ENCODE measurements at places on chromosomes 4 and X.

DNA sequence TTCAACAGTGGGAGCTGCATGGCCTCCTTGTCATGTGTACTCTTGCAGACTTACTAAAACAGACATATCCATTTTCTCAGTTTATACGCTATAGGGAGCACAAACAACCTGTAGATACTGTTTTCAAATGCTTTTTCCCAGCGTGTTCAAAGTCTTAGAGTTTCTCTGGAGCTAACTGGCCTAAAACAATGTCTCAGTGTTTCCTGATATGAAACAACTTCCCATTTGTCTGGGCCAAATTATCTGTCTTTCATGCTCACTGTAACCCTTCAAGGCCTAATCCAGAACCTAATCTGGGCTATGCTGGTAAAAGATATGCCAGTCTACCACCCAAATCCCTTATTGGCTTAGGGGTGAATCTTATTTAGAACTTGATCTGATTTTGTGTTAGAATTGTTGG is 38.8 kb downstream of the RAB40A start:
- DNase-seq = no peak

DNA sequence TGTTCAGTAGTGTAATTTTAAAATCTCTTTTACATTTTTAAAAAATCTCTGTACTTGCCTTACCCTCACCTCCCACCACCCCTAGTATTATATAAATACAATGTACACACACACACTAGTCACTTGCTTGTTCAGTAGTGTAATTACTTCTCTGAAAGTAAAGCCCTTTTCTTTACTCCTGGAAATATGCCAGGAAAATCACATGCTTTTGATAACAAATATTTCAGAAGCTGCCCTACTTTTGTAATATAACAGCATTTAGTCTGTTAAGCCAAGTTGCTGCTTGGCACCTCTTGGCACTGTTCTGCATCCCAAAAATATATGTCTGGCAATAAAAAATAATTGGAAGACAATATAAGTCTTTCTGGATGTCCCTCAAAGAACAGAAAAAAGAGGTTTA is 172.8 kb upstream of the APOOL start:
- no peak for DNase-seq

- no peak for DNase-seq
Measured at GRCh38 chr4:185358959-185359358, 36.8 kb downstream of the LRP2BP start.

DNA sequence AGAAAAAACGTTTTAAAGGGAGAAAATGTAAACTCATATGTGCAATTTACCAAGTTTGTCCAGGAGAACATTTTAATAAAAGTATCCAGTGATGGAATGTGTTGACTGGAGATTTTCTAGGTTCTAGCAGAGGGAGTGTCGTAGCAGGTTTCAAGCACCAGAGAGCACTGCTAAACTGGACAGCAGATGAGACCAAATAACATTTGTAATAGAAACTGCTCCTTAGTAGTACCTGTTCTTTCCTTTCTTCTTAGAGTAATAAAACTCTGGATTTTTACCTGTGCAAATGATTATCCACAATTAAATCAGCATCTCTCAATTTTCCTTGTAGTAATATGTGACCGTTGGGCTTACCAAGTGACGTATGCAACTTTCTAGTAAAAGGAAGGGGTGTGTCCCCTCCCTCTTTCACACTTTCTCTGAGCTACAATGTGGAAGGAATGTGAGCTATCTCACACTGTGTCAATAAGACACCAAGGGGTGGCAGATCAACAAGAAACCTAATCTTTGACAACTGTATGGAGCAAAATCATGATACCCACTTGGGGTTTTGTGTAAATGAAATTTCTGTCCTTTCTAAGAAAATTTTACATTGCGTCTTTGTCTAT is 9.5 kb downstream of the HPGDS start:
- DNase-seq = no peak

DNA sequence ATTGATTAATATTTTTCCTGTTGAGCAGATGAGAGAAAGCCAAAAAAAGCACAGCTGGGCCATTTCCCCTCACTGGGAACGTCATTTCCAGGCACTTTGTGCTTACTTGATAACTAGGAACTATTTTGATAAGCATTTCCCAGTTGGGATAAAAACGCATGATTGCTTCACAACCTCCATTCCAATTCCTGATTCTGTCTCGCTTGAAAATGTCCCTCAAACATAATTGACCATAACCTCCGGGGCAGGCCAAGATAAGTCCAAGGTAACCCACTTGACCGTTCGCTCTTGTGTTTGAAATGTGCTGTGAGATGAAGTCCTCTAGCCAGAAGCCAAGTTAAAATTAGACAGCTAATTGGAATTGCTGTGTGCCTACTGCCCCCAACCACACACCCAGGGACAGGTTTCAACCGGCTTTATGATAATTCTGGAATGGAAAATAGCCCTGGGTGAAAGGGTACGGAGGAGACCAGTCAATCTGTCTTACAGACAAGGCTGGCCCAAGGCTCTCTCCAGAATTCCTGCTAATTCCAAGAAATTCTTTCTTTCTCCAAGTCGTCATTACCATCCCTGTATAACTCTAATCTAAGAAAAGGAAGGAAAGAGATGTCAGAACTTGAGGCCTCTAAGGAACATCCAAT is 137.1 kb downstream of the MID1 start:
- DNase-seq = no peak

- DNase-seq = no peak
Measured at GRCh38 chr4:55036405-55036804, 89.0 kb downstream of the KDR start.

DNA sequence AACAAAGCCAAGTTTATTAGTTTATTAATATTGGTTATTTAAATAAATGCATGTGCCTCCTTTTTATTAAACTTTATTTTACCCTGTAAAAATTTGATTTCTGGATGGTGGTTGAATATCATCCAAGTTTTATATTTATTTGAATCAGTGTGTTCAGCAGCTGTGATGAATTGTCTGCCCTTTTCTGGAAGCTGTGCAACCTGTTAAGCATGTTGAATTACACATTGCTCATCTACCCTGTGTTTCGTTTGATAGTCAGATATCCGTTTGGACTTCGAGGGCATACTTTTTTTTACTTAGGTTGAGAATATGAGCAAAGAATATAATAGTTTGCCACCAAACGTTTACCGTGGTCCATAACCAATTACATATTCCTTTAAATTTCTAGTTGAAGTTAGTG is 95.8 kb upstream of the TENM3 start:
- DNase-seq = no peak

DNA sequence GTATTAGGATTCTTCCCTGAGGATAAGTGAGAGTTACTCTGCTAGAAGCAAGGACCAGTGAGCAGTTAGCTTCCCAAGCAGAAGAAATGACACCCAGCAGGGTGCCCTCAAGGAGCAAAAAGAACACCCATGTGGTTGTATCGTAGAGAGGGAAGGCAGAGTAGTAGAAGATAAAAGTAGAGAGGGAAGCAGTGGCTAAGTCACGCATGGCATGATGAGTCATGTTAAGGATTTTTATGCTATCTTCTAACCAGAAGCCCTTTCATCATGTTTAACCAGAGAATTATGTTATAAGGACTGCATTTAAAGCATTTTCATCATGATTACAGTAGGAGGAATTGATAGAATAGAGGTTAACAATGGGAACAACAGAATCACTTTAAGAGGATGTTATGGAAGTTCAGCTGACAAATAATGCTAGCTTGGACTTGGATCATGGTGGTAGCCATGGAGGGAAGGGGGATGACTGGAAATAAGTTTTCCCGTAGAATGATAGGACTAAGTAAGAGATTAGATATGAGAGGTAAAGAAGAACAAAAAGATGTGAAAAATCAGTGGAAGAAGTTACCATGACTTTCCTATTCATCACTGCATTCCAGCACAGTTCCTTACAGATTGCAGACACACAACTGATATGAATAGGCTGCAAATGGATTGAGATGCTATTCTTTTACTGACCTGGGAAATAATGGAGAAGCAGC is 383.5 kb upstream of the INTU start:
- DNase-seq = no peak

GRCh38 chr4:17956245-17956644 is 65.3 kb downstream of the LCORL start:
- no peak for DNase-seq

DNA sequence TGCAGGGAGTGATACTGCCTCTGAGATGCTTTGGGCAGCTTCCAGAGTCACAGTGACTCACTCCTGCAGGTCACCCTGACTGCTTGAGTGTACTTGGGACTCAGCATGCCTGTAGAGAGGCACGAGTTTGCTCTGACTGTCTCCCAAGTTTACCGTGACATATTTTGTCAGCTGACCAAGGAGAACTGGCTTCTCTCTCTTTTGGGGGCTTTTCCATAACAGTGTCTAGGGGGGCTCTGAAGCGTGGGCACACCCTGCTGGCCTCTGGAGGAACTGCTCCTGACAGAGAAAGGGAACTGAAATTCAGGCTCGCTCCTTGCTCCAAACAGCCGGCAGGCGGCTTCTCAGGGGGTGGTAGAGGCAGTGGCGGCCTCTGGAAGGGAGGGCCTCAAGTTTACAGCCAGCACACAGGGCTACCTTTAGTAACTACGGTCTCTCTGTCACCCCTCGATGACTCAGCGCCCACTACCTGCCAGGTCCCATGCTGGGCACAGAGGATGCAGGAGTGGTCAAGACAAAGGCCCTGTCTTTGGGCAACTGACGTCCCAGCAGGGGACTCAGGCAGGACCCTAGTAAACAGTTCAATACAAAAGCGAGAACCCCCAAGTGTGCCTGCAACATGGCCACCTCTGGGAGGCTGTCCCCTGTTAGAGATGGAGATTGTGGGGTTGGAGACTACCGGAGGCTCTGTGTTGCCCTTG is 17.8 kb downstream of the ZNF185 start:
- DNase-seq = no peak

DNA sequence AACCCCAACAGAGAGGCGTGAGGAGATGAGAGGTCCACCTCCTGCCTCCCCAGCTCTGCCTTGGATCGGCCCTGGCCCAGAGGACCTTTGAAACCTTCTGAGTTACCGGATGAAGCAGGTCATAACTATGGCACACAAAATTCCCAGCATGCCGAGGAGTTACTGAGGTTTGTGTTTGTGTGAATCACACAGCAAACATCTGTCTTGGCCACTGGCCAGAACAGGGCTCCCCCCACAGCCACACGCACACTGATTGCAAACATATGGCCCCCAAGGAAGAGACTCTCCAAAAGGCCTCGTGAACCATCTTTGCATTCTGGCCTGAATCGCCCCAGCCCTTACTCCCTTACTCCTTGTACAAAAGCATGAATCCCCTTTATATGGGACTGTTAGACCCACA is 18.9 kb downstream of the RPS4X start:
- DNase-seq = no peak

GRCh38 chr4:38084877-38085711 is 124.9 kb downstream of the PTTG2 start:
- no peak for DNase-seq

GRCh38 chr4:110139815-110140214 is 58.6 kb downstream of the ELOVL6 start:
- DNase-seq = no peak

DNA sequence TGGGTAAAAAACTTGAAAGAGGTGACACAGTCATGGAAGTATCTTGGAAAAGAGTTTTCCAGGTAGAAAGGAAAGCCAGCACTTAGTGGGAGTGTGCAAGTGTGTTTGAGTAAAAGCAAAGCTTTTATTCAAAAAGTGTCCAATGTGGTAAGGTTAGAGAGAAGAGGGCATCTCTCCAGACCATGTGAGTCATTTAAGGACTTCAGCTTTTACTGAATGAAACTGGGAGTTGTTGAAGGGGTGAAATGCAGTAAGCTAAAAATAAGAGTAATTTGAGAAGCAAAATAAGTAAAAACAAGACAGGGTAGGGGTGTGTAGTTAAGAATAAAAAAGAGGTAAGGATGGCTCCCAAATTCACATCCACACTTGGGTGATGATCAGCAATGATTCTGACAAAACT is 238.9 kb downstream of the SLC7A11 start:
- DNase-seq = no peak

GRCh38 chrX:71976753-71977152 is 66.1 kb downstream of the NHSL2 start:
- no peak for DNase-seq
